Epithelial cell of esophagus (primary cell): ENCODE measurements at places on chromosomes 4 and X.

- DNase-seq, result no peak
Observed at GRCh38 chr4:25236971-25237370, 3.1 kb downstream of the PI4K2B start.

DNA sequence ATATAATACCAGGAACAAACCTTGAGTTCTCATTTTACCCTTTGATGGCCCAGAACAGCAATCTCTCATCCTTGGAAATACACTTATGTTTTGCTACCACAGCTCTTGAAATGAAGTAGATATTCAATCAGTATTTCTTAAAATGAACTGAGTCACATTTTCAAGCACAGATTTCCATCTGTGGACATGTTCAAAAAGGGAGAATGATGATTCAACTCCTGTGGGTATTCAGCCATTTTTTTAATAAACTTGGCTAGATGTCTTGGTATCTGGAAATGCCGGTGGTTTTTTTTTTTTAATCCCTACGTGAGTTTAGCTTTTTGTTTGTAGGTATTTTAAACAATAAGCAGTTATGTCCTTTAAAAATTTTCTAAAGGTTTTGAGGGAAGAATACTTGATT, 64.2 kb upstream of the TRPC5OS start:
- no peak for DNase-seq

GRCh38 chrX:110201799-110202198, 116.1 kb downstream of the AMMECR1 start:
- DNase-seq, result peak; percentile 58

GRCh38 chr4:117376692-117377091, 291.3 kb upstream of the TRAM1L1 start:
- no peak for DNase-seq
